EL (cell line): ENCODE measurements at places on chromosomes 2 and 18.
A peak's percentile ranks its signal among the peaks of the same experiment; 100 is the strongest.

DNA sequence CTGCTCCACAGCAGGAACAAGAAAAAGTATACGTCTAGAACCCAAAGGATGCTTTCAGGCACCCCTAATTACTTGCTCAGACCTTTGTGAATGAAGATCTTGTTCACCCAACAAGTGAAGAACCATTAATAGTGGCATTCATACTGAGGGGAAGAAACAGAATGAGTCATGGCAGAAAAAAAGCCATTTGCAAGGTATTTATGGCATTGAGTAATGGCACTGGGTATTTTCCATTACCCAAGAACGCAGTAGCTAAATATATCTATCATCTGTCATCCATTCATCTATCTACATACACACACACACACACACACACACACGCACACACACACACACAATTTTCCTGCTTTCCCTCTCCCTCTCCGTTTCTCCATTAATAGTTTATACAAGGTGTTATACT lies 56.4 kb upstream of the XIRP2 start:
- peak; percentile 0 for DNase-seq

DNA sequence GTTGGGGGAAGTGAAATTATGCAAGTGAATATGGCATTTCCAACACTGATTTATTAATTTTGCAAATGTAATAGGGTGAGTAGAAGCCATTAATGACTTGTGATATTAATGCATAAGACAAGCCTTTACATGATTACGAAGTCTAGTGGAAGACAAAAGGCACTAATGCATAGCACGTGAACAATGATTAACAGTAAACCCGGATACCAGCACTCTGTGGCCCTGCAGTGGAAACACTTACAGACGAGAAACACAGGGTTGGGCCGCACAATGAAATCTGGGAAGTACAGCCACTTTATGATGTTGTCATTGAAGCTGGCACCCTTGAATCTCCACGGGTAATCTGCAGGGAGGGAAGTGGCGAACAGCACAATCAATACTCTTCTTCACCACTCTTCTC lies 233.4 kb downstream of the NAPG start:
- no peak for DNase-seq

DNA sequence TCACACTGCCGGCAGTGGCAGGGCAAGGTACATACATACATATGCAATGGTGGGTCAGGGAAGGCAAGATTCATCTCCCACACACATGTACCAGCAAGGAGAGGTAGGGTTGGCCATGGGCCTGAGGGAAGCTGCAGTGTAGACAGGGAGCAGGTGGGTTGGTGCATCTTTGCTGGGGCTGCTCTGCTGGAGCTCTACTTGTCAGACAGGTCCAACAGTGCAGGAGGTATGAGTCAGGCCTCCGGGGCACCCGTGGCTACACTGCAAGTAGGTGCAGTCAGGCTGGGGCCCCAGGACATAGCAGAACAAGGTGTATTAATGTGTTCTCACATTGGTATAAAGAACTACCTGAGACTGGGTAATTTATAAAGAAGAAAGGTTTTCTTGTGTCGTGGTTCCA lies 281.1 kb upstream of the COL3A1 start:
- no peak for DNase-seq

DNA sequence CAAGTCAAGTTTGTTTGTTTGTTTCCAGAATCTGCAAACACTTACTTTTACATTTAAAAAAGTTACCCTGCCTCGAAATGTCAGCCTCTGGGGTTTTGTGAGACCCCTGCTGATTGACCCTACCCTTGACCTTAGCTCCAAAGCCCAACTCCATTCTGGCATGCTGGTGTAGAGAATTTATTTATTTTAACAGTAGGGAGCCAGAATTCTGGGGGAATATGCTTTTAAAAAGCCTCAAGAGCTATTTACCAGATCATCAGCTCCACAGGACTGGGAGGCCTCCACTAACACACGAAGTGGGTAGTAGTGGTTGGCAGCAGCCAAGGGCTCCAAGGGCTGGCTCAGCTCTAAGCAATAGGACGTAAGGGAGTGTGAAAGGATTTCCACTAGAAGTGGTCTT lies 23.2 kb upstream of the GREB1L start:
- no peak for DNase-seq

DNA sequence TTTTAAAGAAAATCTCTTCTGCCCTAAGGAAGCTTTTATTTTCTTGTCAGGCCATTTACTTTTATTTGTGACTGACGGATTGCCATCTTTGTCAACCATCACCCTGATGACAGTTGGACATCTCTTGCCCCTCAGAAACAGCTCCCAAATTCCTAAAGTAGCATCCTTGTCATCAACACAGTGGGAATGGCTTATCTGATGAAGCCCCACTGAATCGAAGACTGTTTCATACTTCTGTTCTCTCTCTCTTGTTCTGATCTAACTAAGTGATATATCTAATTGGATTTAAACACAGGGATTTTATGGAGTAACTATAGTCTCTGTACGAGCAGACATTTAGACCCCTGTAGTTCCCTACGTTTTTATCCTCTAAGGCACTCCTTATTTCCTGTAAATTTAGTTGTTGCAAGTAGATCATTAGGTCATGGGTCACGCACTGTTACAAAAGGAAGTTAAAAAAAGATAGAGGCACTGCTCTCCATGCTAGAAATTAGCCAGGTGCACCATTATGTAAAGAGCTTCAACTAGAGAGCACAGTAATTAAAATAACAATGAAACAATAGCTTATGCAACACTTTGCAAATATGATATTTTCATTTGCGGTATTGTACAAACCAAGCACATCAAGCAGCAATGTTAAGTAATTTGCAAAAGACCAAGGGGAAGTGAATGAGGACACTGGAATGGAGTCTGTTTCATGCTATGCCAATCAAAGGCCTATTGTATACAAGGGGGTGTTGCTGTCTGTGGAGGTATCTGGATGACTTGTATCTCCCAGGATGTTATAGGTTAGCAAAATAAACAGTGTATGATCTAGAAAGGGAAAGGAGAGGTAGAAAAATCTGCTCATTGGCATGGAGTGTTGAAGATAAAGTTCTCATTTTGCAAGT lies 284.7 kb downstream of the LRRTM1 start:
- DNase-seq, result no peak

GRCh38 chr2:225013425-225014365 lies 28.6 kb downstream of the DOCK10 start:
- DNase-seq, result no peak

- no peak for DNase-seq
Measured at GRCh38 chr2:174780856-174781255, 16.6 kb upstream of the CHRNA1 start.

GRCh38 chr2:20401489-20401835 lies 45.4 kb upstream of the RHOB start:
- DNase-seq, result no peak

- DNase-seq, result no peak
Measured at GRCh38 chr18:2354292-2354691, 217.0 kb downstream of the METTL4 start.

GRCh38 chr18:22044474-22045220 lies 124.7 kb upstream of the GATA6 start:
- DNase-seq, result no peak

GRCh38 chr18:50753311-50753710 lies 66.5 kb downstream of the MRO start:
- DNase-seq, result no peak

DNA sequence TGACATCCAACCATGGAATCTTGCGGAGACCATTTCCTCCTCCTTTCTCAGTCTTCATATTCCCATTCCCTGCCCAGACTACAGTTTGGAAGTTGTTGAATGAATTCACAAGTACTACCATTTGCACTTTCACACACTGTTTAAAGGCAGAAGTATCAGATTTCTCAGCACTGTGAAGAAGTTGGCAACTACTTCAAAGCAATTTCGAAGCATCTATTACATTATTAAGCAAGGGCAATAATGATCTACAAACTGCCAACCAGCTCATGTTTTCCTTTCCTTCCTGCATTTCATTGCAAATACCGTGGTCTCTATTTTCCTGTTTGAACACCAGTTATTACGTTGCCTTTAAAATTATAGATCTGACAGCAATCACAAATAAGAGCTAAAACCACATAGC lies 105.5 kb downstream of the IRS1 start:
- no peak for DNase-seq

DNA sequence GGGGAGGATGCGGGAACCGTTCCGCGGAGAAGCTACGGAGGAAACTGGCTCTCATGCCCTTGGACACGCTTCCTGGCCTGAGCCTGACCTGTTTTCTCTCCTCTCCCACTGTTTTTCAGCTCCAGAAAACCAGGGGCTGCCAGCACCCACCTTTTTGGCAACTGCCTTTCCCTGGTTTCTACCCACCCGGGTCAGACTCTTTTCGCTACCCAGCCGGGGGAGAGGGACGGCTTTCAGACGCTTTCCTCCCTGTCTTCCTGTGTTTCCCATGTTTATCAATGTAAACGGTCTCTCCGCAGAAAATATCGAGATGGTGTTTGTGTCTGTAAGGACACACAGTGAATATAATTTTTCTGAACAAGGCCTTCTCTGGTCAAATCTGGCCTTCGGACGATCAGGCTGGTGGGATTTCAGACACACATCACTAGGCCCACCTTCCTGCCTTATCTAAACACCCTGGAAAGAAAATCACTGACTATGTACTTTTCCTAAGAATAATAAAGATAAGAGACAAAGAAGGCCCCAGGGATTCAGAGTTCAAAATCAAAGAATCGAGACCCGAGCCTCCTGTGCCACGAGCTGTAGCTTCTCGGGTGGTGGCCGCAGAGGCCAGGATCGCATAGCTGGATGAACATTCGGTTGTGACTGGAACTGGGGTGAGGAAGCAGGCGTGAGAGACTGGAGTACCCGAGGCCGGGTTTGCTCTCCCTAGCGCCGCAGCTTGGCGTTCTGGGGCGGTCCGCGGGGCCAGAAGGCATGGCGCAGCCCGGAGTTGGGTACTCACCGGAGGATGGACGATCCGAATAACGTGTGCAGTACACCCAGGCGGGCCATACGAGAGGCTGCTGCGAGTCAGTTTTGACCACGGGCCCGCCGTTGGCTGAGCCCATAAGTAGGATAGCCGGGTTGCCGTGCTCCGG lies 1.7 kb downstream of the EN1 start:
- DNase-seq, result no peak

DNA sequence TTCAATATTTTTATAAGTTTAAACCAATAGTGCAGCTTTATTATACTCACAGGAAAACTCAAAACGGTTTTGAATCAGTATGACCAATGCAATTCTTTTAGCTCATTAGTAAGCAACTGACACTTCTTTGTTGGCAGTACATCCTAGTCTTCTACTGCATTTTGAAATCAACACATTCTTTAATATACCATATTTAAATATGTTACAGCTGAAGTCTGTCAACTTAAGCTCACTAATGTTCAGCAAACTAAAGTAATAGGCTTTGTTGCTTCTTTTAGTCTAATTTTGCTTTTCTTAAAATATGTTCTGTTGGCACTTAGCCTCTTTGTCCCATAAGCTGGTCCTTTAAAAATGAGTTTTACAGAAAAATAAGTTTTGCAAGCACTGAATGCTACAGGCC lies 55.4 kb upstream of the CCBE1 start:
- DNase-seq, result no peak

DNA sequence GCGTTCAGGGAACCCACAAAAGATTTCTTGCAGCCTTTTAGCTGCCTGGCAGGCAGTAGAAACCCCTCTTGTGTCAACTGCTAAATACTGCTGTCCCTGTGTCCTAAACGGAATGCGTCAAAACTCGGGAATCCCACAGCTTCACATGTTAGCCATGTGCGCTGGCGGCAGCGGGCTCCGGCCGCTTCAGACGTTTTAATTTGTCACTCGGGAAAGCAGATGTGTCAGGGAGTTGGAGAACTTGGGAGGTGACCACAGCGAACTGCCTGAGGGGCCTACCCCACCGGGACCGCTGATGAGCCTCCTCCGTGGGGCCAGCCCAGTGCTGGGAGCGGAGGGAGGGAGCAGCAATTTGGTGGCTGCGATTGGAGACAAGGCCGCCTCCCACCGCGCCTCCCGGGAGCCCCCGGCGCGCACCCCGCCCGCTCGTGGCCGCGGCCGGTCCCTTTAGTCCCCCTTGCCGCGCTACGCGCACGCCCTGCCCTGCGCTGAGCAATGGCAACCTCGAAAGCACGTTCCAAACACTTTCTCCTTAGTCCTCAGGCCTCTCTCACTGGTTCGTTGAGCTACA lies 146.1 kb upstream of the SATB2 start:
- peak; percentile 24 for DNase-seq

DNA sequence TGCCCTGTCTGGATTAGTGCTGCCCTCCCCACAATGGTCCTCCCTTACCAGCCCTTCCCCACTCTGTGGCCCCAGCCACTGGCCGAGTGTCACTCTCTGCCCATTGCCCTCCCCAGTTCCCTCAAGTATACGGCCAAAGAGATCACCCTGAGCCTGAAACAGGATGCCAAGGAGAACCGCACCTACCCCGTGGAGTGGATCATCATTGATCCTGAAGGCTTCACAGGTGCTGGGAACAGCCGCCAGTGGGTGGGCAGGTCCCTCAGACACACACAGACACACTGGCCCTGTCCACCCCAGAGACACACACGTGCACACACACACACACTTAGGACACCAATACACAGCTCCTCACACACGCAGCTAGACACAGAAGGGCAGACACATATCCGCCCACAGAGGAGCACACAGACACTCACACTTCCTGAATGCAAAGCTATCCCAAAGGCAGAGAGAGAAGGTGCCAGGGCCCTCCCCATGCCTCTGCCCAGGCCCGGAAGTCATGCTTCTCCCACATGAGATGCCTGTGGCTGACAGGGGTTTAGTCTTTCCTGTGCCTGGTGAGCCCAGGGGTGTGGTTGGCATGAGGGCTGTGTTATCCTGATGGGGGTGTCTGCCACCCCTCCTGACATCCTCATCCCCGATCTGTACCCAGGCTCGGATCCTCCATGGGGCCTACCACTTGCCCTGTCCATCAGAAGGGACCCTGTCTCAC lies 2.9 kb downstream of the CHRND start:
- DNase-seq, result peak; percentile 29
